GM19239 (cell line): ENCODE measurements at places on chromosomes 4 and X.

- DNase-seq, result no peak
These were observed 8.9 kb downstream of the BCLAF3 start for GRCh38 chrX:19981947-19982346.

DNA sequence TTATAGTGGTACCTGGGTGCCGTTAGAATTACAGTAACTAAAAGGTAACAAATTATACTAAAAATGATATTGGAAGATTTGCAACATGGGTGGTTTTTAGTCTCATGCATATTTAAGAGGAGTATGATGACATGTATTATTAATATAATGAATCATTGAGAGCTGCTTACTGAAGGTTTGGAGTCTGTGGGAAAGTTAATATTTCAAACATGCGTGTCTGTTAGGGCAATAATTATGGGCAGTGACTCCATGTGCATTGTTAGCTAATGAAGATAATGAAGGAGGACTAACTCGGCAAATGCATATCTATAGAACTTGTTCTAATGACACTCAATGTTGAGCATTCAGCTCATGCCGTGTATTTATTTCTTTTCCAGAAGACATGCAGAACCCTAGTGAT is 47.1 kb downstream of the MTHFD2L start:
- DNase-seq, result no peak

DNA sequence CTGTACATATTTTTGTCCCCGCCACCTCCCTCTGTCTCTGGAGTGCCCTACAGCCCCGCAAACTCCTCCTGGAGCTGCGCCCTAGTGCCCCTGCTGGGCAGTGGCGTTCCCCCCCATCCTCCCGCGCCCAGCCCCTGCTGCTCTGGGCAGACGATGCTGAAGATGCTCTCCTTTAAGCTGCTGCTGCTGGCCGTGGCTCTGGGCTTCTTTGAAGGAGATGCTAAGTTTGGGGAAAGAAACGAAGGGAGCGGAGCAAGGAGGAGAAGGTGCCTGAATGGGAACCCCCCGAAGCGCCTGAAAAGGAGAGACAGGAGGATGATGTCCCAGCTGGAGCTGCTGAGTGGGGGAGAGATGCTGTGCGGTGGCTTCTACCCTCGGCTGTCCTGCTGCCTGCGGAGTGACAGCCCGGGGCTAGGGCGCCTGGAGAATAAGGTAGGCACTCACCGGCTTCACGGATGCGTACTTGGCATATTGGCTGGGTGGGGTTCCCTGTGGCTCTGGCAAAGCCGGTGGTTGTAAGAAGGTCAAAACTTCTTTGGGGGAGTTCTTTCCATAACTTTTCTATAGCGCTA is 653 bp downstream of the HHIP start:
- no peak for DNase-seq

GRCh38 chr4:1766106-1767060 is 26.7 kb upstream of the FGFR3 start:
- no peak for DNase-seq

GRCh38 chr4:118846979-118847378 is 11.1 kb upstream of the SEC24D start:
- no peak for DNase-seq

DNA sequence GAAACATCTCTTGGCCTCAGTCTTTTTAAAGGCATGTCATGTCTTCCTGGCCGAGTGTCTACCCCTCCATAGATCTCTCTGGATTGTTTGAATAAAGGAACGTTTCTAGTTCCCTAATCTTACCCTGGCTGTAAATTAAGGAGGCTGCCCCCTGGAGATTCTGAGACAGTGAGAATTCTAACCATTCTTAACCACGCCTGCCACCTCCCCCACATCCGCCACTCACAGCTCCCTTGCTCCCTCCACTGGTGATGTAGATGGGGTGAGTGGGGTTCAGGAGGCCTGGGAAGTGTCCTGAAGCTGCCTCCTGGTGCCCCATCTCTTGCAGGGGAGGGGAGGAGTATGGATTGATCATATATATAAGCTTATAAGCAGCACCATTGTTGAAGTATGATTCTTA is 48.0 kb upstream of the TRIM2 start:
- no peak for DNase-seq

DNA sequence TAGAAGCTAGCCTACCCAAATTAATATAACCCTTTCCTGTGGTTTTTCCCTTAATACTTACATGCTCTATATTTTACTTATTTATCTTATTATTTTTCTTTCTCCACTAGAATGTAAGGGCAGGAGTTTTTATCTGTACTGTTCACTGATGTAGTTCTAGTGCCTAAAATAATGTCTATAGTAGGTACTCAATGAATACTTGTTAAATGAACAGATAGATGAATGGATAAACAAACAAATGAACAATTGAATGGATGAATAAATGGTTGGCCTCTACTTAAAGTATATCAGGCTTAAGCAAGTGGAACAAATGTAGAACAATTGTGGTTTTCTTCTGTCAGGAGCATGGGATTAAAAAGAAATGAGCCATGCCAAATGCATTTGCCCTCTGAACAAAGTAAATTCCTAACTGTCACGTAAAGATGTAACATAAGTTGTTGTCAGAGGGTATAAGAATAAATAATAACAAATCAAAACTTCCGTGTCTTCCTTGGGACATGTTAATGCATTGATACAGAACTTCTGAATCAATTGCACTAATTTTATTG is 54.1 kb downstream of the SYTL5 start:
- DNase-seq, result no peak

- no peak for DNase-seq
These were observed 314.8 kb downstream of the PDHA2 start for GRCh38 chr4:96154676-96155075.

GRCh38 chr4:85107553-85107952 is 141.1 kb upstream of the WDFY3 start:
- no peak for DNase-seq

GRCh38 chr4:9704551-9705332 is 76.7 kb upstream of the DRD5 start:
- DNase-seq, result no peak

DNA sequence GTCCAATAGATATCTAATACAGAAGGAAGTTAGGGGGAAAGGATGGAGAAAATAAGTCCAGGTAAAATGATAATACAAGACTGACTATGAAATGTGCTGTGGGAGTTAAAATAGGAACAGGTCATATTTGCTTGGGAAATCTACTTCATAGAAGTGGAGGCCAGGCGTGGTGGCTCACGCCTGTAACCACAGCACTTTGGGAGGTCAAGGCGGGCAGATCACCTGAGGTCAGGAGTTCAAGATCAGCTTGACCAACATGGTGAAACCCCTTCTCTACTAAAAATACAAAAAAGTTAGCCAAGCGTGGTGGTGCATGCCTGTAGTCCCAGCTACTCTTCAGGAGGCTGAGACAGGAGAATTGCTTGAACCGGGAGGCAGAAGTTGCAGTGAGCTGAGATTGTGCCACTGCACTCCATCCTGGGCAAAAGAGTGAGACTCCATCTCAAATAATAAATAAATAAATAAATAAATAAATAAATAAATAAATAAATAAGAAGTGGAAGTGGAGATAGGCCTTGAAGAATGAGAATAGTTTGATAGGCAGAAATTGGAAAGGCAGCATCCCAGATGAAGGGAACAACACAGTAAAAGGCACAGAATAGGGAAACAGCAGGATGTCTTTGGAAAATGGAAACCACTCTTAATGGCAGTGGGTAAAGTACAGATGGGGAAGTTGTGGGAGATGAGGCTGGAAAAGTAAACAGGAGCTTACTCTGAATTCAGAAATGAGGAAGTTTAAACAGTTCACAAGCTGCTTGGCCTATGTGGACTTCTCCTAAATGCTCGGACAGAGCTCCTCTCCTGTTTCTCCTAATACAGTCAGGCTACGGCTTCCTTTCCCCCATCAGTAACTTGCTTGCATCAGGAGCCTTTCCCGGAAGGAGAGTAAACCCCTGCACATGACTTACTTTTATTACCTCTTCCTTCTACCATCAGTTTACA is 15.1 kb upstream of the GK start:
- no peak for DNase-seq

DNA sequence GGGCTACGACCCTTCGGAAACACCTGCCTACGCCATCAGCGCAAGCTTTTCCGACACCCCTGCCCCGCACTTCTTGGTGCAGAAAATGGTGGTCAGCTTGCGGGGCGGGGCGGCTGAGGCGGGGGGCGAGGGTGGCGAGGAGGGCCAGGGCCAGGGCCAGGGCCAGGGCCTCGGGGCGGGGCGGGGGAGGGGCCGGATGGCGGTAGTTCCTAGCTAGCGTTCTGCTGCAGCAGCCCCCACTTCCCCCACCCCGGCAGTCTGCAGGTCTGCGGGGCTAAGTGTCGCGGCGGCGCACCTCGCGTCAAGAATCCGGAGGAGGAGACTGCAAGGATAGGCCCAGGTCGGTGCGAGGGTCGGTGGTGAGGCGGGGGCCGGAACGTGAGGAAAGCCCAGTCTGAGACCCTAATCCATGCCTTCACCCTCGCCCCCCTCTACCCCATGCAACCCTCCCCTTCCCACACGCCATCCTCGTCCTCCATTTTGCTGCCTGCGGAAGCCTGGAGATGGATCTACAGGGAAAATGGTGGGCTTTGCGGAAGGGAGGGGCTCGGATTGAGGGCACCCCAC is 600 bp downstream of the BEX4 start:
- DNase-seq, result no peak

DNA sequence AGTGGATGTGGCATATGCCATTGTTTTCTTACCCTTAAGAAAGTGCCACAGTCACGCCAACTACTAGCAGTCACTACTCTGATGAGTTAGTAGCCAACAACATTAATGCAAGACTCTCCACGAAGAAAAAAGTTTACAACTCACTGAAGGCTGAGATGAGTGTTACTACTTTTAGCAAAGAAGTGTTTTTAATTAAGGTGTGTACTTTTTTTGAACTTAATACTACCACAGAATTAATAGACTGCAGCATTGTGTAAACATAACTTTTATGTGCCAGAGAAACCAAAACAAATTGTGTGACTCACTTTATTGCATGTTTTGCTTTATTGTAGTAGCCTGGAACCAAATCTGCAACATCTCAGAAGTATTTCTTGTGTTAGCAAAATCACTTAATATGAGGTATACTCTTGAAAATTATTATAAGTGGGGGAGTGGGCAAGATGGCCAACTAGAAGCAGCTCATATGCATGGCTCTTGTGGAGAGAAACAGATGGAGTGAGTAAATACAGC is 2.2 kb upstream of the UGT2B4 start:
- no peak for DNase-seq
